ENCODE measurements at places on chromosomes 2 and 18.

DNA sequence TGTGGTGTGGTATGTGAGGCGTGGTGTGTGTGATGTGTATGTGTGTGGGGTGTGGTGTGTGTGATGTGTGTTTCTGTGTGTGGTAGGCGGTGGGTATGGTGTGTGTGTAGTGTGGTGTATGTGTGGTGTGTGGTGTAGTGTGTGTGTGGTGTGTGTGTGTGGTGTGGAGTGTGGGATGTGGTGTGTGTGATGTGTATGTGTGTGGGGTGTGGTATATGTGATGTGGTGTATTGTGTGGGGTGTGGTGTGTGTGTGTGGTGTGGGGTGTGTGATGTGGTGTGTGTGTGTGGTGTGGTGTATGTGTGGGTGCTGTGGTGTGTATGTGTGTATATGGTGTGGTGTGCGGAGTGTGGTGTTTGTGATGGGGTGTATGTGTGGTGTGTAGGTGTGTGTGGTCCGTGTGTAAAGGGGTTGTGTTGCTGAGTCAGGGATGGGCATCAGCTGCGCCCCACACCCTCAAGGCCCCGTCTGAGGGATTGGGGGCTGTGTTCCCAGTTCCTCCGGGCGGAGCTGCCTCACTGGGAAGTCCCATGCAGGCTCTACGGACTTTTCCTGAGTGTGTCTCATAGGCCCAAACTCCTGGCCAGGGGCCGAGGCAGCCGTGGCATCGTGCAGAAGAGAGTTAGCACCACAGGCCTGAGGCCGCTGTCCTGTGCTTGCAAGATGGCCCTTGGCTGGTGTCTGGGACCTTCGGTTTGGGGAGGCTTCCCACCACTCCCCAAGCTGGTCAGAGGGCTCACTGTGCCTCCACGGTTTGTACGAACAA, 18.2 kb upstream of the ARL4C start:
- DNase-seq = no peak

DNA sequence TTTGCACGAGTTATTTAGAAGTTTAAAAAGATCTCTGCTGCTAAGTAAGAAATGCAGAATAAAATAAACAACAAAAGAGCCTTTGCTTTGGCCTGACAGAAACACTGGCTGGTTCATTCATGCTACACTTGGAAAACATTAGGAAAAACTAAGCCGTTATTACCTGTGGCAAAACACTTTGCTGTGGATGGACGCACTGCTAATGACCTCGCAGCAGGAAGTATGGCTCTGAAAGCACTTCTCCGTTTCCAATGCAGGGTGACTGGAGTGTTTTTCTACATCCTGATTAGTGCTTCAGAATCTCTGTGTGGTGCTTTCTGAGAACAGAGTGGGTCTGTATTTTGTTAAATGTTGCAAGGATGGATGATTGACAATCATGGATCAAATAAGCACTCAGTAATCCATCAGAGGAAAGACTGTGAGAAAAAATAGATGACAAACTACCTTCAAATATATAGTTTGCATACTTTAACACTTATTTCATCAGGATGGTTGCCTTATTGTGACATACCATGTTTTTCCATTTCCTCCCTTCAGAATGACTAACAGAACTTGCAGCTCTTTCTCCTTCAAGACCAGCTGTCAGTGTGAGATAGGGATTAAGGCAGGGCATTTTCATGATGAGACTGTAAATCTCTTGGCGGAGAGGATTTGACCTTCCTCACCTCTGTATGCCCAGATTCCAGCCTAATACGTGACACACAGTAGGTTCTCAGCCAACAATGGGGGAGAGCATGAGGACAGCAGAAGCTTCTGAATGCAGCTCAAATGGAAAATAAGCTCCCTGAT, 38.0 kb downstream of the LINC00305 start:
- DNase-seq = no peak

DNA sequence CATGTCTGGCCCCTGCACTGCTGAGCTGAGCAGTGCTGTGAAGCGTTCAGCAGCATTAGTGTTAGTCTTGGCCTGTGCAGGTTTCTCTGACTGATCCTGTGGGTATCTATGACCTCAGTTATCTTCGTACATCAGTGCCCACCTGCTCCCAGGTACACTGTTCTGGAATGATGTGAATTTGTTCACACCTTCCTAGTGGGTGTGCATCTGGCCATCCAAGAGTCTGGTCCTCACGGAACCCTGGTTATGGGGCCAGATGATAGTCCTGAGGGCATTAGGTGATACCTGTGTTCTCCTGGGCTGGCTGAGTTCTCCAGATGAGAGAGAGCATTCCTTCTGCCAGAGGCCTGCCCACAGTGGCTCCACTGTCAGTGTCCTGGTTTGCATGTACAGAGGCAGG, 57.2 kb downstream of the INPP4A start:
- DNase-seq = no peak

DNA sequence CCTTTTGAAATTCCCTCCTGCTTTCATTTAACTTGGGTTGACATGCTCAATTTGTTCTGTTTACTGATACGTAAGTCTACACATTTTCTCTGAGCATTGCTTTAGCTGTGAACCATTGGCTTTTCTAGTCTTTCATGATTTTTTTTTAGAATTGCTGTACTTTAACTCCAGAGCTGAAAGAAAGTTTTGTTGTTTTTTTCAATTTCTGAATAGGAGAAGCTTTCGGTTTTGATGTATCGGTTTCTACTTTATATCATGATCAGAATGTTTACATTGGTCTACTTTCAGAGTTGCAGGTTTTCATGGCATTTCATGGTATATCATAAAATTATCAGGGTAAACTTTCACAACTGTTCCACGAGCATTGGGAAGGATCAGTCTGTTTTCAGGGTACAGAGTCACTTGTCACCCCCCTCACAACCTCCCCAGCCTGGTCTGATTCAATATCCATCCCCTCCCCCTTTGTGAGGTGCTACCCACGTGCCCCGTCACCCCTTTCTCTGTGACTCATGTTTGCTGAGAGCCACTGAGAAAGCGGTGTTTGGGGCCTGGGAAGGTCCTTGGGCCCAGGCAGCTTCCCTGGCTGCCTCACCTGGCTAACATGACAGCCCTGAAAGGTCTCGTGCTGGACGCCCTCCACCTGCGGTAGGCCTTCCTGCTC, 7.0 kb downstream of the ASTL start:
- DNase-seq = no peak

GRCh38 chr2:121650315-121650930, 1.2 kb upstream of the CLASP1 start:
- DNase-seq = no peak

DNA sequence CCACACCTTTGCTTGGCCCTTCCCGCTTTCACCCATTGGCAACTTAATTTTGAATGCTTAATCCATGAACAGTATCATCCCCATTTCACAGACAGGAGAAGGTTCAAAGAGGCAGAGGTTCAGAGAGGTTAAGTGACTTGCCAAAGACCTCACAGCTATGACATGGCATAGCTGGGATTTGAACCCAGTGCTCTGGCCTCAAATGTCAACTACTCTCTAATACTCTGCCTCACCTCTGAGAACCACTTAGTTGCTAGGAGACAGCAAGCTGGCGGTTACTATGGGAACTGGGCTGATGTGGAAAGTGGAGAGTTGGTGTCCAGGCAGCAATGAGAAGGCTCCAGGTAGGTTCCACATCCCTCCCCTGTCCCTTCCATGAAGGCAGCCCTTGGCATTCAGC, 15.8 kb upstream of the PRSS56 start:
- DNase-seq = no peak

DNA sequence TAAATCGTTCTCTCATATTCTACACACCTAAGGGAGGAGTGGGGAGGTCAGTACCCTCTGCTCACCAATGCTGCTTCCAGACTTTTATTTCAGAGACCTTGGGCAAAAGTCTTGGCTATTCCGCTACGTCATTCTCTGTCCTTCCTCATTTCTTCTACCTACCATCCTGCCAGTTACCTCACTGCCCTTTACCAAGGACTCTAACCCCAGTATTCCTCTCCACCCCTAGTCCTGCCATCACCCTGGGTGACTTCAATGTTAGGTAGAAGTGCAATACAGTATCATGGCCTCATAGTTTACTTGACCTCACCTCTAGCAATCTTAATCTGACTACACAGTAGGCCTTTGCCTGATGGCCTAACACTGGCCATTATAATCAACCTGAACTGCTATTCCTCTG, 27.8 kb downstream of the RTN4 start:
- no peak for DNase-seq

GRCh38 chr2:11652553-11652952, 17.4 kb downstream of the NTSR2 start:
- DNase-seq = no peak

GRCh38 chr2:162241571-162241970, 1.7 kb downstream of the FAP start:
- DNase-seq = no peak

DNA sequence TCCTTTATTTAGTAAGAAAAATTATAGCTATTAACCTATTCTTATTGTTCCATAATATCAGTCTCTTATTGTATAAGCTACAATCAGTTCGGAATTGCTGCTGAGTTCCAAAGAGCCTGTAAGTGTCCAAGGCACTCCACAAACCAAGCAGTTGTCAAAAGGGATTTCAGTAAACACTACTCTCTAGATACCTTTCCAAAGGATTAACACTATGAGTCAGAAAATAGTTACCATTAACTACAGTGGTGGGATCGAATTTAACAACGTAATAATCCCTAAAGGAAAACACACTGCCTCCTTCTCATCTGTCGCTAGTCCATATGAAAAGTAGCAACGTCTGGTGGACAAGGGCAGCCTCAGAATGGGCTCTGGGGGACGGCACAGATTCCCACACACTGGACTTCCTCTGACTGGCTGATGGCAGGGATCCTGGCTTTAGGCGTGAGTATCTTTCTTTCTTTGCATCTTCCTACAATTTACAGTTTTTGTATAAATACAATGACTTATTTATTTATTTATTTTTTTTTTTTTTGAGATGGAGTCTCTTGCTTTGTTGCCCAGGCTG, 8.8 kb downstream of the TGFBRAP1 start:
- DNase-seq = no peak

DNA sequence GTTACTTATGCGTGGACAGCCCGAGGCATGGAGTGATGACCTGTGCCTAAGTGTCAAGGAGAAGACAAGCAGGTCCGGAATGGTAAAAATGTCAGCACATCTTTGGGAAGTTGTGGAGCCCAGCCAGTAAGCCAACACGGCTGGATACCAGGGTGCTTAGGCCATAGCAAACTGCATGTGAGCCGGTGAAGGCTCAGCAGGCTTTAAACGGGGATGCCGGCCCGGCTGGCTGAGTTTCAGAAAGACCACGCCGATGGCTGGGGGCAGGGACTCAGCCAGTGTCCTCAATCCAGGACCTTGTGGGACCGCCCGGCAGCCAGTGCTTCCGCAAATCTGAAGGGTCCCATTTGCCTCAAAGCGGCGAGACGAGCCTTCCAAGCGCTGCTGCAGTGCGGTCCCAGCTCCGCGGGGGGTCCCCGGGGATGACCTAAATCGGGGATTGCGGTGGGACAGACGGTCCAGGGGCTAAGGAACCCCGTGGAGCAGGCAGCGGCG, 946 bp upstream of the AGAP1 start:
- no peak for DNase-seq

GRCh38 chr2:201406077-201406662, 45.1 kb downstream of the TRAK2 start:
- peak; percentile 78 for DNase-seq

DNA sequence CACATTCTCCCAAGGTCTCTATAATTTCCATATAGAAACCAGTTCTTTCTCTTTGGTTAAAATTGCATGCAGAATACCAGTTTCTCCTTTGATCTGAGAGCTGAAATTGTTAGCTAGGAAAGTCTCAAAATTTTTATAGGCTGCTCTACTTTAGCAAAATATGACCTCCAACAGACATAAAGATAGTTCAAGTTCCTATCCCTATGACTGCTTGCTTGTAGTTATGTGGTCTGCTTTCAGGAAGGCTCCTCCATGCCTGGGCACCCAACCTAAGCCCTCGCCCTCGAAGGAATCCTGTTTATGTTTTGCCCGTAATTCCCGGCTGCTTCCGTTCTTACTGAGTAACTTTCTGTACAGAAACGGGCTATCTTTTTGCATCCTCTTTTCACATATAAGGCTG, 28.0 kb upstream of the LTBP1 start:
- no peak for DNase-seq

GRCh38 chr2:123434546-123435395, 590.3 kb upstream of the CNTNAP5 start:
- DNase-seq = no peak

GRCh38 chr2:176924909-176925534, 287.6 kb upstream of the HNRNPA3 start:
- no peak for DNase-seq

DNA sequence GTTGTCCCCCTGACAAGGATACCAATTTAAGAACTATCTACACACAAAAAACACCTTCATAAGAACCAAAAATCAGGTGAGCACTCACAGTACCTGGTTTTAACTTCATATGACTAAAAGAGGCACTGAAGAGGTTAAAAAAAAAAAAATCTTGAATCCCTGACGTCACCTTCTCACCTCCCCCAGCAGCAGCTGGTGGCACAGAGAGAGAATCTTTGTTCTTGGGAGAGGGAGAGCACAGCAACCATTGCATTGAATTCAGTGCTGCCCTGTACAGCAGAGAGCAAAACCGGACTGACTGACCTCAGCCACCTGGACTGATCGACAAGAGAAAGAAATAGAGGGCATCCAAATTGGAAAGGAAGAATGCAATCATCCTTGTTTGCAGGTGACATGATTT, 566.0 kb downstream of the TMX3 start:
- no peak for DNase-seq

GRCh38 chr2:159445307-159445706, 158.8 kb upstream of the WDSUB1 start:
- DNase-seq = no peak

- DNase-seq = no peak
Measured at GRCh38 chr2:28291811-28292440, 100.7 kb upstream of the FOSL2 start.

- no peak for DNase-seq
Measured at GRCh38 chr18:41096504-41096903, 858.5 kb upstream of the PIK3C3 start.

GRCh38 chr2:109387221-109387735, 226.5 kb downstream of the SEPTIN10 start:
- DNase-seq = no peak

- DNase-seq = no peak
Measured at GRCh38 chr2:217739741-217740140, 263.1 kb downstream of the TNS1 start.

GRCh38 chr2:212489719-212490346, 48.8 kb downstream of the ERBB4 start:
- DNase-seq = no peak
